Caco-2 (cell line): ENCODE measurements at places on chromosomes 5 and 9.

DNA sequence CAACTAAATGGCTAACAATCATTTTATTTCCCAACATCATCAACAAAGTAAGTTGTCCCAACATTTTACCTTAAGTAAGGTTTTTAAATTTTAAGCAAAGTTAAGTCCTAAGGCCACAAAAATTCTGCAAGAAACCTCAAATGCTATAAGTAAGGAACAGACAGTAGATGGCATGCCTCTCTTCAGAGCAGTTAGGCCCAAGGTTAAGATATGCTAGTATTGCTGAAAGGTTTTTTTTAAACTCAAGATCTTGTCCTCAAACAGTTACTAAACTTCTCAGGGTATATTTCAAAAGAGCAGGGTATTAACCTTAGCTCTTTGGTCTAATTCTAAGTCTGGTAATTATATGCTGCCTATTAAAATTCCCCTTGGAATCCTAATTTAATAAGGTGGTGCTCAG is 35.1 kb downstream of the PJA2 start:
- no peak for DNase-seq

- DNase-seq = no peak
Observed at GRCh38 chr5:33981408-33982162, 2.9 kb downstream of the SLC45A2 start.

- DNase-seq = no peak
Observed at GRCh38 chr9:121786543-121786948, 135.1 kb downstream of the DAB2IP start.

DNA sequence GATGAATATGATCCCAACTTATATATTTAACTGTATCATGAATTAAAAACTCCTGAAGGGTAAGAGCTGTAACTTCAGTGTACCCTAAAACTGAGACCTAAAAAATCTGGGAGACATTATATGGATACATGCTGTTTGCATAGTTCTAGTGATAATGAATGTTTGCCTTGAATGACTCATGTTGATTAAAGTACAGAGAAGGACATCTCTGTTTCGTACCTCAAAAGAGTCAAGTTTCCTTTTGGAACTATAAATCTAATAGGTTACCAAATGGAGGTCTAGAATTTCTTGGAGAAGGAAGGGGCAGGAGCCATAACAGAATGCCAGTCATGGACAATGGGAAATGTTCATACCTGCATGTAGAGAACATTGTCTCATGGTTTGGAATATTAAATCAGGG is 168.1 kb downstream of the SNCAIP start:
- no peak for DNase-seq

DNA sequence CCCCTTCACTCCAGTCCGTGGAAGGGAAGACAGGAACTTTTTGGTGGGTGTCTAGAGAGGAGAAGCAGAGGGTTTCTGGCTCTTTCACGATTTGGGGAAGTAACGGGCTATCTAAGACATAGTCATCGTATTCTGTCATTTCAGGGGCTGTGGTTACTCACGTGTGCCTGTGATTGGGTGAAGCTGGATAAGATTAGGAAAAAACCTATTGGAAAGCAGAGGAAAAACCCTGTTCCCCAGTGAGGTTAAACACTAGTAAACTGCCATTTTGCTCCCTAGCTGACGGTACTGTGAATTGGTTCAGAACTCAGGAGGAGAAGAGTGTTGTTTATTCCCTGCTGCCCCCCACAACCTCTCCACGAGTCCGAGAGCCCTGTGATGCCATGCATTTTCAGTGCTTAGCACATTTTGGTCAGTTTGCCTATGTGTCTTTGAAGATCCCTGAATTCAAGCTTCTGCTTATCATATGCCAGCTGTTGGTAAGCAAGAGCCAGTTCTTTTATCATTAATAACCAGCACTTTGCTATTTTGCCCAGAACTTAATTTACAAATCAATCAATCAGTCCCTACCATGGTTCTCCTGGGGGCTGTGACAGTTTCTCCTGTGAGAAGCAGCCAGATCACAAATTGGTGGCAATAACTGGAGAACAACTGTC is 45.1 kb upstream of the ROR2 start:
- DNase-seq = no peak

- no peak for DNase-seq
Observed at GRCh38 chr9:22817181-22817580, 370.6 kb downstream of the DMRTA1 start.

DNA sequence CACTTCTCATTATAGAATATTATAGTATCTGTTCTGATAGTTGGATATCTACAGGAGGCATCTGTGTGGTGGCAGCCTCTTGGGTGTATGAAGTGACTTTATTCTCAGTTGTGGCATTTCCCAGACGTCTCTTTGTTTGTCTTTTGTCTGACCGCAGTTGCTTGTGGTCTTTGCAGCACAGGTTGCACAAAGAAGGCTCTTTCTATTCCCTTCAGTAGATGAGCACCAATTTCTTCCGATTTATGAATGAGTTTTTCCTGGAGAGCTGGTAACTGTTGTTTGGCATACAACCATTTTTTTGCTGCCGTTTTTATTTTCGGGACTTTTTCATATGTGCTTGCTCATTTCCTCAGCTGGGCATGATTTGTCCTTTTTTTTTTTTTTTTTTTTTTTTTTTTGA is 56.4 kb upstream of the MYO10 start:
- DNase-seq = no peak

GRCh38 chr9:2157277-2158110 is 142.3 kb downstream of the SMARCA2 start:
- DNase-seq = no peak

GRCh38 chr5:32311404-32312196 is 1.1 kb downstream of the MTMR12 start:
- DNase-seq = no peak

GRCh38 chr9:14006386-14007187 is 307.4 kb downstream of the NFIB start:
- no peak for DNase-seq

DNA sequence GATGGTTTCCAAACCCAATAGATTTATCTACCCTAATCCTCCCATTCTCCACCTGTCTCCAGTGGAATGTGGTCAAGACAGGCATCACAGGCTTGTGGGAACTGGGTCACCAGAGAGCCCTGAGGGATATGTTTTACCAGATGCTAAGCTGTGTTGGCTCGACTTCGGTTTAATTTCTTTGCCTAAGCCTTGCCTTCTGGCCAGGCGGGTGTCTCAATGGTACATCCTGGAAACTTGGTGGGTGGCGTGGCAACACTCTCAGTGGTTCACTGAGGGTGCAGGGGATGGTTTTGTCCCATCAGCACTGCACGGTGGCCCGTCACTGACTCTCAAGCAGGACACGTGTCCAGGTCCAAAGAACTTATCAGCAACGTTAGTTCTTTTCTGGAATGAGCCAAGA is 192.2 kb downstream of the TENT4A start:
- DNase-seq = no peak

GRCh38 chr5:39167141-39167971 is 52.0 kb downstream of the FYB1 start:
- no peak for DNase-seq

- DNase-seq = no peak
Observed at GRCh38 chr5:60829490-60830266, 14.4 kb downstream of the ELOVL7 start.

DNA sequence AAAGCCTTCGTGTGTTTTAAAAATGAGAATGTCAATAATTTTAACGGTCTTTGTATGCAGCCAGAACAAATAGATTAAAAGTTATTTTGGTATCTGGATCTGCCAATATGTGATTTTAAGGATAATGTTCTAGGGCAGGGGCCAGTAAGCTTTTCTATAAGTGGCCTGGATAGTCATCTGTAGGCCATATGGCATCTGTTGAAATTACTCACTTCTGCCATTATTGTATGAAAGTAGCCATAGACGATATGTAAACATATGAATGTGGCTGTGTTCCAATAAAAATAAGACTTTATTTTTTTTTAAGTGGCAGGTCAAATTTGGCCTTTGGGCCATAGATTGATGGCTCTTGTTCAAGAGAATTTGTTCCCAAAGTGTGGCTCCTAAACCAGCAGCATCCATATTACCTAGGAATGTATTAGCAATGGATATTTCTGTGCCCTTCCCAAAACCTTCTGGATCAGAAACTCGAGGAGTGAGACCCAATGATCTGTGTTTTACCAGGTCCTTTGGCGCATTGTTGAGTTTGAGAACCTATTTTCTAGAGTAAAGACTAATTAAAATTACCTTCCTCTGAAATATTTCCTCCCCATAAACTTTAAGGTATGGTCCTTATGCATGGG is 55.9 kb downstream of the C6 start:
- no peak for DNase-seq

GRCh38 chr5:52605317-52606313 is 182.1 kb upstream of the ITGA1 start:
- DNase-seq = no peak

- DNase-seq = no peak
Observed at GRCh38 chr5:76622973-76623596, at the start of gene F2RL2. F2RL2 (minus strand) TSS chr5:76623403; CDS start chr5:76623230, 173 bp downstream.

DNA sequence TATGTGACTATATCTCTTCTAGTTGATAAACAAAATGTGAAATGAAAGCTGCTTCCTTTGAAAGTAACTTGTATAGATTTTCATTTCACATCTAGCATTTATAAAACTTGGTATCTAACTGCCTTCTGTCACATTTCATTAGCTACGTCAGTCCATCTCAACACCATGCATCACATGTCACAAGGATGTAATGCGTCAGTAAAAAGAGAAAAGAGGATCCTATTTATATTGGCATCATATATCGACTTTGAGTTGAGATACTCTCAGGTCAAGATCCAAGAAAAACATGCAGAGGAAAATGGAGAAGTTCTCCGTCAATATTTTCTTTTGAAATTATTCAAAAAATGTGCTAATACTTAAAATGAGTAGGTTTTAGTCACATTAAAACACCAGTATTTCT is 1211.2 kb downstream of the EFNA5 start:
- no peak for DNase-seq

DNA sequence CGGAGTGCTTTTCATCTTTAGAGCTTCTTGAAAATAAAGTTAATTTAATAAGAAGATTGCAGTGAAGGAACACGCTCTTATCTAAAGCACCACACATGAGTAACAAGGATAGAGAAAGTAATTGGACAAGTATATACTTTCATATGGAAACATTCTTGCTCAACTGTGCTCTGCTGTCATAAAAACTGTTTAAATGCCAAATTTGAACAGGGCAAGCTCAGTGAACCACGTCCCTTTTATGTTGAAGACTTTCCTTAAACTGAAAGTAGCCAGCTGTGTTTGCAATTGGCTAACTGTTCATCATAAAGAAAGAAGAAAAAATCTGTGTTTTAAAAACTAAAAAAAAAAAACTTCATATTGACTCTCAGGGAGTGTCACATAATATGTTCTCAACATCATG is 1610.7 kb upstream of the C9orf72 start:
- DNase-seq = no peak

GRCh38 chr9:16626577-16627130 is 243.8 kb downstream of the BNC2 start:
- DNase-seq = no peak

GRCh38 chr9:89047667-89048066 is 56.4 kb downstream of the S1PR3 start:
- no peak for DNase-seq

GRCh38 chr5:45113726-45114125 is 305.0 kb downstream of the MRPS30 start:
- DNase-seq = no peak

GRCh38 chr5:97544240-97544639 is 361.2 kb upstream of the RIOK2 start:
- DNase-seq = no peak

GRCh38 chr5:121681229-121681855 is 170.3 kb upstream of the FTMT start:
- DNase-seq = peak; percentile 60

GRCh38 chr9:35649431-35650340 is 1.0 kb downstream of the SIT1 start:
- DNase-seq = no peak

GRCh38 chr9:99129091-99129490 is 24.2 kb downstream of the TGFBR1 start:
- DNase-seq = no peak

GRCh38 chr5:1100664-1101574 is 10.9 kb downstream of the SLC12A7 start:
- no peak for DNase-seq

- no peak for DNase-seq
Observed at GRCh38 chr5:40607202-40607601, 72.5 kb upstream of the PTGER4 start.

- DNase-seq = no peak
Observed at GRCh38 chr5:16437977-16438376, 27.6 kb downstream of the ZNF622 start.

DNA sequence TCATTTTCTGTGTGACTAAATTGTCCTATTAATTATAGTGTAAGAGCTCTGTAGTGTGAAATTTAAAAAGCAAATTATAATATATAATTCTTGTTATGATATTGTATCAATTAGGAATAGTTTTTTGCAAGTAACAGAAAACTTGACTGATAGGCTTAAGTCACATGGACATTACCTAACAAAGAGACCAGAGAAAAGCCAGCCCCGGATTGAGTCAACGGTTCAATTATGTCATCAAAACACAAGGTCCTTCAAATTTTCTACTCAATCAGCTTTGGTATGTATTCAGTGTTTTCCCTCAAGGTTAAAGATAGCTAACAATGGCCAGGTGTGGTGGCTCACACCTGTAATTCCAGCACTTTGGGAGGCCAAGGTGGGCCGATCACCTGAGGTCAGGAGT is 126.7 kb upstream of the PTGER4 start:
- no peak for DNase-seq

DNA sequence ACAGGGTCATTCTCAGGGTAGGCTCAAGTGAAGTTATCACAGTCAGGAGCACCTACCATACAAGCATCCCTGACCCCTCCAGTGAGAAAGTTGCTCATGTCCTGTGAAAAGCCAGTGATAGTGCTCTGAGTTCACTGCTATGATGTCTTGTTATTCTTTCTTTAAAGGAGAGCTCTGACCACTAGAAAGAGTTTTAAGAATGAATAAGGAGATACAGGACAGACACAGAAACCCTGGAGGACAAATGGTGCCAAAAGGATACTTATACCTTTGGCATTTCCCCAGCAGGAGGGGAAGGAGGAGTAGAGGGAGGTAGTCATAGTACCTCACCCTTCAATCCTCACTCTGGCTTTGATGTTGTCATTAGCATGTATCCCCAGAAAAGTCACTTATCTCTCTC is 84.0 kb upstream of the AGXT2 start:
- no peak for DNase-seq

- no peak for DNase-seq
Observed at GRCh38 chr5:89988129-89988810, 421.3 kb downstream of the CETN3 start.

DNA sequence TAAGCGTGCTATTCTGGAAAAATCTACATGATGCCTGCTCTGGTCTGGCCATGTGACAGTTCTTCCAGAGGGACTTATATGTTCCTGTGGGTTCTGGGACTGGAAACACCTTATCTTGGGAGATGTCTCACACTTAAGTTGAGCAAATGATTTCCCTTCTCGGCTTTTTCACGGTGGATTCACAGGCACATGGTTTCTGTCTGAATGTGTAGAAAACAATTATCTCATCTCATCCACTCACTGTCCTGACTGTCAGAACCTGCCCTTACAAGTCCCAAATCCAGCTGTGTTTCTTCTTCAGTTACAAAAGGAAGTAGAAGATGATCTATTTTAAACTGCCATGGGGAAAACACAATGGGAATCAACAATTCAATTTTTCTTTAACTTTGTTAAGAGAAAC is 184.0 kb downstream of the SYK start:
- DNase-seq = no peak

GRCh38 chr5:141825241-141825671 is 53.0 kb downstream of the PCDH1 start:
- DNase-seq = no peak

- DNase-seq = no peak
Observed at GRCh38 chr5:119330367-119331183, 25.2 kb upstream of the TNFAIP8 start.

- DNase-seq = peak; percentile 56
Observed at GRCh38 chr9:128275198-128276007, at the start of gene GOLGA2. GOLGA2 (minus strand) TSS chr9:128276007; CDS start chr9:128275976, 31 bp downstream.
